ENCODE measurements at places on chromosomes 2 and 18.

- DNase-seq: no peak
These were observed 300.0 kb upstream of the CHAC2 start for GRCh38 chr2:53467467-53468180.

- no peak for DNase-seq
These were observed 639.9 kb downstream of the ERBB4 start for GRCh38 chr2:211898702-211899101.

GRCh38 chr18:78245451-78245850 lies 734.2 kb upstream of the SALL3 start:
- DNase-seq: no peak

DNA sequence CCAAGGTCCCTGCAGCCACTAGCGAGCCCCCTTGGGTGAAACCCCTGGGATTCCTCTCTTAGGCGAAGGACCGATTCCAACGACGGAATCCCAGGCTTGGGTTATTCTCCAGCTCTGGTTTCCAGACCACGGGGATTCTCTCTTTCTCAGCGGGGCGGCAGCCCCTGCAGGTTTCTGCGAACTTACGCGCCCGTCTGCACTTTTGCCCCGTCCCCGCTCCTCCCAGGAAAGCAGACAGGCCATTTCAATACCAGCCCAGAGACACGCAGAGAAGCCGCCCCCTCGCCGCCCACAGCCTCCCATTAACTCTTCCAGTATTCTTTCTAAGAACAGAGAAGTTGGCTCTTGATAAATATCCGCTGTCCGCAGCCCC lies 1.2 kb downstream of the CBLN2 start:
- peak; percentile 17 for DNase-seq

DNA sequence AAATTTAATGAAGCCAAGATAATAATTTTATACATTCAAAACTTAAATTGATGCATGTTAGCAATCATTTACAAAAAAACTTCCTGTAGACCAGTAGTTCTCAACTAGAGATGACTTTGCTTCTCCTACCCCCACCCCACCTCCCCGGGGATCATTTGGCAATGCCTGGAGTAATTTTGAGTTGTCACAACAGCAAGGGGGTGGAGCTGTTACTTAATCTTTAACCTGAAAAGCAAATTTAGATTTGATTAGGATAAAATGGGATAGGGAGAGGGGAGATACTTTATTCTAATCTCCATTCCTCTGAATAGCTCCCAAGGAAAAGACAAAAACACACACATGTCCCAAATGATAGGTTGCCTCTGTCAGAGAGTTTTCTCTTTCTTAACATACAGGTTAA lies 4.2 kb downstream of the SLC40A1 start:
- DNase-seq: no peak

GRCh38 chr18:66138642-66139041 lies 387.8 kb downstream of the CDH7 start:
- no peak for DNase-seq

GRCh38 chr2:148021886-148022285 lies 995 bp downstream of the MBD5 start:
- peak; percentile 15 for DNase-seq

DNA sequence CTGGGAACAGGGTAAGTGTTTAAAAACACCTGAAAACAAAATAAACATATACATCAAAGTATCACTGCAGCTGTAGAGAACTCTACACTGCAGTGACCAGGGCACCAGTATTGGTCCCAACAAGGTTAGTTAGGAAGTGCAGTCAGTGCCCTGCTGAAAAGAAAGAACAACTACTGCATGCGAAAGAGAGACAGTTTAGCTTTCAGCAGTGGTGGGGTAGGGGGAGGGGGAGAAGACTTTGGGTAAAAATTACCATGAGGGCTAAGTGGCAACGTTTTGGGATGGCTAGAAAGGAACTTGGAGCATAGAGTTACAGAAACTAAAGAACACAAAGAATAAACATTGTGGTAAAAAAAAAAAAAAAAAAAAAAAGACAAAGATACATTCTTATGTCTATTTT lies 112.1 kb downstream of the UPP2 start:
- DNase-seq: no peak

DNA sequence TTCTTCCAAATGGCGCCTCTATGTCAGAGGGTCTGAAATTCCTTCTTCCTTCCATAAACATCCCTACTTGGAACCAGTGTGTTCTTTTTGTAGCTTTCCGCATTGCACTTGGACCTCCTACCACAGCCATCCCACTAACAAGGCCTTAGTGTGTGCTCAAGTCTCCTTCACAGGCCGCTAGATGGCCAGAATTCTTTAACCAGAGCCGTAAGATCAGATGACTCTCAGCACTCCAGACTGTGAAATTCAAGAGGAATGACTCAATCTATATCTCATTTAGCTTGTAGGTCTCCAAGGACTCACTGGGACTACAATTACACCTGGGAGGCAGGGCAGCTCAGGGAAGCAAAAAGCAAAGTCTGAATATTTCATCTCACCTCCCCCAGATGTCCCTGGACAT lies 298.9 kb downstream of the EIPR1 start:
- DNase-seq: no peak

- no peak for DNase-seq
These were observed 288.4 kb downstream of the SOX11 start for GRCh38 chr2:5980450-5981190.

DNA sequence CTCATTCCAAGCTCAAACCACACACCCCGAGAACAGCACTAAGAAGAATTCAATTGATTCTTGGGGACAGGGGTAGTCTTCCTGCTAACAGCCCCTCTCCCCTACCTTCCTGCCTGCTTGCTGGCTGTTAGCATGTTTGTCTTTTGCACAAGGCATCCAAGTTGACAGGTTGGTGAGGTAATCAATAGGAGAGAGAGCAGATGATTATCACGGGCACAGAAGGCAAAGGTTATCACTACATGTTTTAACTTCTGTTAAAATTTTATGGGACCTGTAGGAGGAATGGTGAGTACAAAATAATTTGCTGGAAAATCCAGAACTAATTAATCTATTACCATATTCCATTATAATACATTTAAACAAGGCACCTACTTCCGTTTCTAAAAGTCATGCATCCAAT lies 442.1 kb upstream of the TCF4 start:
- DNase-seq: no peak

DNA sequence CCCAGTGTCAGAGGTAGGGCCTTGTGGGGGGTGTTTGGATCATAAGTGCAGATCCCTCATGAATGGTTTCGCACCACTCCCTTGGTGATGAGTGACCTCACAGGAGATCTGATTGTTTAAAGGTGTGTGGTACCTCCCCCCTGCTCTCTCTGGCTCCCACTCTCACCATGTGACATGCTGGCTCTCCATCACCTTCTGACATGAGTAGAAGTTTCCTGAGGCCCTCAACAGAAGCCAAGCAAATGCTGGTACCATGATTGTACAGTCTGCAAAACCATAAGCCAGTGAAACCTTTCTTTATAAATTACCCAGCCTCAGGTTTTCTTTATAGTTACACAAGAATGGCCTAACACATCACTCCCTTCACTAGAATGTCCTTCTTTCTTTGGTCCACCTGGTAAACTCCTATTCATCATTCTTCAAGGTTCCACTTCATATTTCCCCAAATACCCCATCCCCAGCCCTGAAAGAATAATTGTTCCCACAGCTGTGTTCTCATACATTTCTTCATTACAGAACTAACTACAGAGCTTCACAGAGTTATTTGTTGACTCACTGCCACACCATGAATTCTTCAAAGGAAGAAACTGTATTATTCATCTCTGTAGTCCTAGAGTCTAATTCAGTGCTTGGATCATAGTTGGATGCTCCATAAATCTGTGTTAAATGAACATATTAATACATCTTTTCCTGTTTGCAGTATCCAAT lies 81.2 kb upstream of the STK17B start:
- DNase-seq: no peak

- no peak for DNase-seq
These were observed 133.4 kb upstream of the ALPP start for GRCh38 chr2:232245111-232245510.

- DNase-seq: no peak
These were observed 107.6 kb upstream of the MSH6 start for GRCh38 chr2:47675196-47675825.

- DNase-seq: no peak
These were observed 83.9 kb upstream of the SLC39A10 start for GRCh38 chr2:195572895-195573683.

DNA sequence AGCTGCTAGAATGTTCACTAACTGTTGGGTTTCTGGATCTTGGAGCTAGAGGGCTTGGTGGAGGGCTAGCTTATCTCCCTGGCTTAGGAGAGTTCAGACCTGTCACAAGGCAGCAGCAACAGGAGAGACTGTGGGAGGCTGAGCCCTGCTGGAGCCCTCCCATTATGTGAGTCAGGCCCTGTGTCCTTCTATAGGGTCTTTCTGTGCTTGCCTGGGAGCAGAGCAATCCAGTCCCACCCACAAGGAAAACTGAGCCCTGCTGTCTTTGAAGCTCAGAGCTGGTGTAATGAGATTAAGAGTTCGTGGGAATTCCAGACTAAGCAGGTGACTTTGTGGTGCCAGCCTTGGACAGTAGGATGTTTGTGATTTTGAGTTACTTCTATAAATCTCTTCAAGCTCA lies 249.0 kb downstream of the TTC32 start:
- DNase-seq: no peak

DNA sequence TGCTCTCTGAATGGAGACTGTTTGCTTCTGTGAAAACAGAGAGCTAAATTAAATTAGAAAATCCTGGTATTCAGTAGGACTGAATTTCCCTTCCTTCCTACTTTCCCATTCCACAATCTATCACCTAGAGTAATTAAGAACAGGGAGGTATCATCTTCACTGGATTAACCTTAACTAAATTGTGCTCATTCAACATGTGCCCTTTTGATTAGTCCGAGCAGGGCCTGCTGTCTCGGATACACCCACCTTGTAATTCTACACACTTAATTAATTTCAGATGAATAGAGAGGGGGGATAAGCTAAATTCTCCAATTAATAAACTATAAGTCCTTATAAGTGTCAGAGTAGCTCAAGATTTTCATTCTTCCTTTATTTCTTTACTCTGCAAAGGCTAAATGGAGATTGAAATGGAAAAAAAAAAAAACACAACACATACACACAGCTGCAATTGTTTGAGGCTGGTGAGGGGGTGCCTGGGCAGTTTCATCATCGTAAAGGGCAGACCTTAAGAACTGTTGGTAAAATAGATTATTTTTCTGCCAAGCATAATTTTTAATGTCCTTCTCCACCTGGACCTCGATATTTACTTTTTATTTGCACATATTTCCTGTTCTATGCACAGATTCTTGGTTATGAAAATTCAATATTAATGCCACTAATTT lies 157.1 kb upstream of the SIX2 start:
- no peak for DNase-seq

- DNase-seq: no peak
These were observed 11.5 kb downstream of the ATF2 start for GRCh38 chr2:175156534-175156933.

- DNase-seq: no peak
These were observed 1.5 kb downstream of the STRADB start for GRCh38 chr2:201452922-201453643.

GRCh38 chr2:150449856-150450255 lies 37.6 kb downstream of the RND3 start:
- DNase-seq: no peak

- DNase-seq: no peak
These were observed 193.2 kb upstream of the MEX3C start for GRCh38 chr18:51390702-51391101.

DNA sequence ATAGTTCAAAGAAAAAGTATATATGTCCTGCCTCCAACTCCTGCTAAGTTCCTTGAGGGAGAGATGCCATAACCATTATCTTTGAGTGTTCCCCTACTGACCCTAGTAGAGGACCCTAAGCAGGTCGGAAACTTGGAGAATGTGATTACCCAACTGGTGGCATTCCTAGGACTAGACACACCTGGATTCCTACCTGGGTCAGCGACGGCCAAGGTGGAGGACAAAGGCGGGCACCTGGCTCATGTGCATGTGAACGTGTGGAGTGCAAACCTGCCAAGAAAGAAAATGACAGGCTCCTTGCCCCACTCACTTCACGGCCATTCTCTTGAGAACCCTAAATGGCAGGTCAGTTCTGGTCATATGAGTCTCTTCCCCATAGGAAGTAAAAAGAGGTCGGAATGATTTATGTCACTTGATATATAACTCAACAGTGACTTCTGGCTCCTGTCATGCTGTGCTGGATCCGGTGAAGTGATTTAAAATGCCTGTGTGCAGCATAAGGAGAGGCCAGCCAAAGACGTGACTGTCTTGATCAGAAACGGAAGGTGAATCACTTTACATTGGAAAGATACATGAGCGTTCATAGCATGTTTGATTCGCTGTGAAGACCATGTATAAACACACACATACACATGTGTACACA lies 371.6 kb downstream of the EIPR1 start:
- DNase-seq: no peak

- DNase-seq: no peak
These were observed 72.3 kb downstream of the MEP1B start for GRCh38 chr18:32262092-32262491.

- no peak for DNase-seq
These were observed 33.5 kb downstream of the CRIM1 start for GRCh38 chr2:36389091-36389564.

DNA sequence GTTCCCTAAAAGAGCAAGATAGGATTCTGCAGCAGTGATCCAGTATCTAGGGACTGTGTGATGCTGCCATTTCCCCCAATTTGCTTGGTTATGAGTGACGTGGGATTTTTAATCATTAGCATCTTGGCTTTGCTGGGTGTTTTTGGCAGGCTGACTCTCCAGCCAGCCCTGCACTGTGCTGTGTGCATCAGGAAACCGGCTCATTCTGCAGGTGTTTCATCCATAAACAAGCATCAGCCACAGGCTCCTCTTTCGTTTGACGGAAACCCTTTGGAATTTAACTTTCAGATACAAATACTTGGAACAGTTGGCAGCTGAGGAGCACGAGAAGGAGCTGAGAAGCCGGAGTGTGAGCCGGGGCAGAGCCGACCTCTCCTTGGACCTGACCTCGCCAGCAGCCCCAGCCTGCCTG lies 135.9 kb downstream of the TPGS2 start:
- no peak for DNase-seq

DNA sequence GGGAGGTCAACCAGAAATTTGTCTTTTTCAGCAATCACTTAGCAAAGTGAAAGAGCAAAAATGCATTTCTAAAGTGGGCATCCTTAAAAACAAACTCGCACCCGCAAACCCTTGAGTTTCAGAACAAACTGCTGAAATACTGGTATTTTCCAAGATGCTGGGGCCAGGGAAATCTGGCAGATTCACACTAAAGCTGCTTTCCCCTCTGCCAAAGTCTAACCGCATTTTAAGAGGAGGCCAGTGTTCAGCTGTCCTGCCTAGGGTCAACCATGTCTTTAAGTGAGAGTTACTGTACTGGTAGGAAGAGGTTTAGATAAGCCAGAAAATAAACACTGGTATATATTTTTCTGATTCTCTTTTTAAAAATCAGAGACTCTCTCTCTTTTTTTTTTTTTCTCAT lies 55.9 kb downstream of the ACVR1 start:
- DNase-seq: no peak
